ENCODE measurements at places on chromosomes 5 and 9. TPM values are rescaled to one million over a fixed set of nuclear protein-coding genes. Genes with fewer than 3 reads are reported as not detected.

IFNE gene
- not detected for polyA plus RNA-seq

NPDC1 gene
- polyA plus RNA-seq, result not detected

INSL6 gene
- 0.22 TPM for polyA plus RNA-seq

SPINK7 gene
- polyA plus RNA-seq, result not detected

GRIN3A gene
- 0.09 TPM for polyA plus RNA-seq

MAMDC2 gene
- polyA plus RNA-seq, result not detected

DND1 gene
- not detected for polyA plus RNA-seq

DNA sequence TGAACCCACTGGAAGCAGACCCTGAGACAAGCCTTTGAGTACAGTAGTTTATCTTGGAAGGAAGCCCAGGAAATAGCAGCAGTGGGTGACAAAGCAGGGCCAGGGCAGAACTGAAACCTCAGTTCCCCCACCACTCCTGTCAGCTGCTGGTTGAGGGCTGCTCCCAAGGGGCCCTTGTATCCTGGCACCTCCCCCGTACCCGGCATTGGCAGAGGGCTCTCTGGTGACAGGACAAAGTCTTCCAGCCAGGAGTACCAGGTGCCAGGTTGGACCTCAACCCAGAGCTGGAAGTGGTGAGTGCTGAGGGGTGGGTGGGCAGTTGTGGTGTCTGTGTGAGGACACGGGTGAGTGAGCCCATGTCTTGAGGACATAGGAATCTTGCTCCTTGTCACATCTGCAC lies 123.3 kb downstream of the PHF2 start:
- no peaks in the 10 kb centered on the region for H3K4me1 ChIP-seq
- DNase-seq, result no peak
- H3K4me3 ChIP-seq, result no peak overlapping the region

DNA sequence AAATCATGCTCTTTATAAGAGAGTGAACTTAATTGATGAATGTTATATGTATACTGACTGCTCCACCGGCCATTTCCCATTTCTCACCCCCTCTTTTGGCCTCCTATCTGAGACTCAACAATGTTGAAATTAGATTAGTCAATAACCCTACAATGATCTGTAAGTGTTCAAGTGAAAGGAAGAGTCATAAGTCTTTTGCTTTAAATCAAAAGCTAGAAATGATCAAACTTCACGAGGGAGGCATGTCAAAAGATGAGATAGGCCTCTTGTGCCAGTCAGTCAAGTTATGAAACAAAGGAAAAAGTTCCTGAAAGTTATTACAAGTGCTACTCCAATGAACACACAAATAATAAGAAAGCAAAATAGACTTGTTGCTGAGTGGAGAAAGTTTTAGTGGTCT lies 83.1 kb downstream of the NLN start:
- H3K27ac ChIP-seq, result no peak overlapping the region
- H3K4me3 ChIP-seq, result no peak overlapping the region

DNA sequence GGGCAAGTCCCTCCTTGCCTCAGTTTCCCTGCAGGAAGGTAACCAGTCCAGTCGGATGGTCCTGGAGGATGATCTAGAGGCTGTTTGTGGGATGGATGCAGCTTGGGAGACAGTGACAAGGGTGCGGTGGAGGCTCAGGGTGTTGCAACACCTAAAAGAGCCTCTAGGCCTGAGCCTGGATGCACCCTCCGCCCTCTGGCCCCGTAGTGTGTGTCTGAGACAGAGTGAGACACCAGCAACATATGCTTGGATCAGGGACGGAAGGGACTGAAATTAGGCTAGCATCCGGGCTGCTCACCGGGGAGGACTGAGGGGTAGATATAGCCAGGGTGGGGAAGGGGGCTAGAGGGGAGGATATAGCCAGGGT lies 1.1 kb downstream of the CRAT start:
- H3K4me1 ChIP-seq, result peaks cover 26% of the 10 kb centered on the region
- H3K36me3 ChIP-seq, result no peaks in the 10 kb centered on the region
- DNase-seq, result peak; percentile 11
- peak overlapping the region; percentile 44 for H3K27ac ChIP-seq

- DNase-seq, result no peak
- no peak overlapping the region for H3K27ac ChIP-seq
- H3K36me3 ChIP-seq, result no peaks in the 10 kb centered on the region
- H3K4me3 ChIP-seq, result no peak overlapping the region
- no peaks in the 10 kb centered on the region for H3K4me1 ChIP-seq
Observed at GRCh38 chr9:36284226-36284625, 26.0 kb upstream of the GNE start.

DNA sequence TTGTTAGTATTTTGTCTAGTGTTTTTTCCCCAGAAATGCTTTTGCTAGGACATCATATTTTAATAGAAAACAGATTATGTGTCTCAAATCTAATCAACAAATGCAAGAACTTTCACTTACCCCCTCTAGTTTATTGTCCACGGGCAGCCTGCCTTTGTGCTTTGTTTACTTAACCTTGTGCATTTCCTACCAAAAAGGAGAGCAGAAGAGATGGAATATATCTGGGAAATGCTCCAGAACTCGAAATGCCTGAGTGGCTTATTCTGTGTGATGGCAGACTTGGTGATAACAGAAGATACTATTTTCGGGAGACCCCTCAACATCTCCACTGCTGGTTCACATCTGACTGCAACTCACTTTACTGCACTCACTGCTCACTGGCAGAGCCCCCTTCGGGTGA lies 33.3 kb upstream of the SPDL1 start:
- peaks cover 69% of the 10 kb centered on the region for H3K27me3 ChIP-seq
- no peaks in the 10 kb centered on the region for H3K4me1 ChIP-seq
- no peaks in the 10 kb centered on the region for H3K36me3 ChIP-seq

DNA sequence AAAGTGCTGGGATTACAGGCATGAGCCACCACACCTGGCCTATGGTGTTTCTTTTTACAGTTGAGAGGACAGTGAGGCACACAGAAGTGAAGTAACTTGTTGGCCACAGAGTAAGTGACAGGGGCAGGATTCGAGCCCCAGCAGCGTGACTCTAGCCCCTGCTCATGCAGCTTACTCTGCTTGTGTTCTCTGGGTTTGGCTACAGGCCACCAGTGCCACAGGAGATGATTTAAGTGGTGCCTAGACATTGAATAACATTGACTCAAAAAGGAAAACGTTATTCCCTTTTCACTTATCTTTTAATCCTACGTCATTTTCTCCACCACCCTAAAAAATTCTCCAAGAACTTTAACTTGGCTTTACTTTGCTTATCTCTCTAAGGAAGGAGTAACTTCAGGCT lies 61.4 kb downstream of the SNX24 start:
- H3K36me3 ChIP-seq, result no peaks in the 10 kb centered on the region
- H3K27me3 ChIP-seq, result no peaks in the 10 kb centered on the region
- H3K27ac ChIP-seq, result no peak overlapping the region

DNA sequence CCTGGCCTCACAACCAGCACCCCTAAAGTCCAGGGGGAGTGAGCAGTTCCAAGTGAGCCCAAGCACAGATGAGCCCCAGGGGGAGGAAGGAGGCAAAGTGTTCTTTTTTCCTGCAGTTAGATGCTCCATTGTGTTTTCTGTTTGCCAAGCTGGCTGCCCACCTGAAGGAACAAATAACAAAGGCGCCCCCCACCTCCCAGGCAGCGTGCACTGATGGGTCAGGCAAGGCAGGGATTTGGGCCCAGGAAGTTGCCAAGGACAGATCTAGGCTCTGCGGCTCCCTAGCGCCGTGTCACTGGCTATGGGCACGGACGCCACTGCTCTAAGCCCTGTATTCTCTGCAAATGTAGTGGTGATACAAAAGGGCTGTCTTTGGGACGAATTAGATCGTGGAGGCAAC lies 21.8 kb downstream of the FGF1 start:
- H3K4me3 ChIP-seq, result no peak overlapping the region
- H3K4me1 ChIP-seq, result no peaks in the 10 kb centered on the region
- no peak overlapping the region for H3K27ac ChIP-seq
- DNase-seq, result no peak
- H3K27me3 ChIP-seq, result peaks cover 39% of the 10 kb centered on the region
- H3K36me3 ChIP-seq, result no peaks in the 10 kb centered on the region

DNA sequence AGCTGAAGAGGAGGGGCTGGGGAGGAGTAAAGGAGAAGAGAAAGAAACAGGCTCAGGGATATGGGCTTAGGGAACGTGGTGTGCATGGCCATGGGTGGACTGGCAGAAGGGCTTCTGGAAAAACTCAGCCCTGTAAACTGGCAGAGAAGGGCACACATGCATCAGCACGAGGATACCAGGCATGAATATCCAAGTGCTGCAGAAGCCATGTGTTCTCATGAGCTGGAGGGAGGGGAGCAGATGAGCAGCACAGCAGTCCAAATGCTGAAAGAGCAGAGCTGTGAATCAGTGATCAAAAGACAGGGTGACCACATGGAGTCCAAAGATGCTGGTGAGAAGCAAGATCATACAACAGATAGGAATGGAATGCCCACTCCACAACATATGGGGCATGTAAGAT lies 72.3 kb downstream of the SEMA5A start:
- H3K27ac ChIP-seq, result no peak overlapping the region
- peaks cover 16% of the 10 kb centered on the region for H3K36me3 ChIP-seq
- H3K4me3 ChIP-seq, result no peak overlapping the region
- no peaks in the 10 kb centered on the region for H3K27me3 ChIP-seq

- no peaks in the 10 kb centered on the region for H3K4me1 ChIP-seq
- H3K27me3 ChIP-seq, result peaks cover 15% of the 10 kb centered on the region
Observed at GRCh38 chr9:16246785-16247184, 623.7 kb downstream of the BNC2 start.

GRCh38 chr9:100756217-100756616 lies 178.3 kb downstream of the CAVIN4 start:
- H3K4me1 ChIP-seq, result no peaks in the 10 kb centered on the region
- H3K4me3 ChIP-seq, result no peak overlapping the region
- H3K36me3 ChIP-seq, result no peaks in the 10 kb centered on the region
- no peak overlapping the region for H3K27ac ChIP-seq
- DNase-seq, result no peak
- H3K27me3 ChIP-seq, result no peaks in the 10 kb centered on the region

- no peak overlapping the region for H3K27ac ChIP-seq
- no peaks in the 10 kb centered on the region for H3K4me1 ChIP-seq
- no peaks in the 10 kb centered on the region for H3K36me3 ChIP-seq
- no peak for DNase-seq
- H3K27me3 ChIP-seq, result no peaks in the 10 kb centered on the region
Observed at GRCh38 chr9:15724016-15724415, 171.2 kb downstream of the CCDC171 start.

- H3K27ac ChIP-seq, result peak overlapping the region; percentile 29
- H3K4me1 ChIP-seq, result peaks cover 65% of the 10 kb centered on the region
- H3K36me3 ChIP-seq, result no peaks in the 10 kb centered on the region
- H3K4me3 ChIP-seq, result peak overlapping the region; percentile 23
- peak; percentile 35 for DNase-seq
- no peaks in the 10 kb centered on the region for H3K27me3 ChIP-seq
Observed at GRCh38 chr9:110110154-110110553, 97.8 kb downstream of the C9orf152 start.

GRCh38 chr5:62413711-62414110 lies 1.1 kb downstream of the IPO11 start:
- no peaks in the 10 kb centered on the region for H3K36me3 ChIP-seq
- no peak for DNase-seq
- no peaks in the 10 kb centered on the region for H3K27me3 ChIP-seq
- peak overlapping the region; percentile 83 for H3K4me3 ChIP-seq

DNA sequence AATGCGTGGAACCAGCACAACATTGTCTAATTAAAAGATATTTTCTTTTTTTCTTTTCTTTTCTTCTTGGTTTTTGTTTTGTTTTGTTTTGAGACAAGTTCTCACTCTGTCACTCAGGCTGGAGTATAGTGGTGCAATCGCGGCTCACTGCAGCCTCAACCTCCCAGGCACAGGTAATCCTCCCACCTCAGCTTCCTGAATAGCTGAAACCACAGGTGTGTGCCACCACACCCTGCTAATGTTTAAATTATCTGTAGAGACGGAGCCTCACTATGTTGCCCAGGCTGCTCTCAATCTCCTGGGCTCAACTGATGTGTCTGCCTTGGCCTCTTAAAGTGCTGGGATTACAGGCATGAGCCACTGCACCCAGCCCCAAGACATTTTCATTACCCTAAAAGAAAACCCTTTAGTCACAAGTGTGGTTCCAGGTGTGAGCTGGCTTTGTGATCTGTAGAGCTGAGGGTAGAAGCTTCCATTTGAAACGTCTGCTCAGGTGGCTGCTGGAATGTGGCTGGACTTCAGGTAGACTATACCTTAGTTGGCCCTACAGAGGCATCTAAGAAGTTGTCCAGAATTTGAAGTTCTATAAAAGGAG lies 19.1 kb upstream of the NEK6 start:
- peak overlapping the region; percentile 5 for H3K4me3 ChIP-seq
- no peak for DNase-seq
- H3K27me3 ChIP-seq, result no peaks in the 10 kb centered on the region
- H3K4me1 ChIP-seq, result peaks cover 47% of the 10 kb centered on the region
- H3K27ac ChIP-seq, result peak overlapping the region; percentile 82

DNA sequence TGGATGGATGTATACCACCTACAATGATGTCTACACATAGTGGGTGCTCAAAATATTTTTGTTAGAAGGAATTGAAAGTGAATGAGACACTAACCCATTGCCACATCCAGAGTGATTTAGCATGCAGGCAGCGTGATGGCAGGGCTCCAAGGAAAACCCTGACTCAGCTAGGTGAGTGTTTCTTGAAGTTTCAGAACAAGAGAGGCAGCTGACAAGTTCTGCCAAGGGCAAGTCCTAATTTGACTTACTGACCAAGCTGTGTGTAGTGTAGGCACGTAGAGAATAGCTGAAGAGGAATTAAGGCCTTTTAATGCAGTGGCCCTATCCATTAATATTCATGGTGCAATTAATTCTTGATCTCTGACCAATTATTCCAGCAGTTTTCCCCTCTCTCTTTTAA lies 107.8 kb upstream of the ATP10B start:
- no peaks in the 10 kb centered on the region for H3K36me3 ChIP-seq
- H3K4me1 ChIP-seq, result no peaks in the 10 kb centered on the region
- H3K4me3 ChIP-seq, result no peak overlapping the region
- no peak for DNase-seq

DNA sequence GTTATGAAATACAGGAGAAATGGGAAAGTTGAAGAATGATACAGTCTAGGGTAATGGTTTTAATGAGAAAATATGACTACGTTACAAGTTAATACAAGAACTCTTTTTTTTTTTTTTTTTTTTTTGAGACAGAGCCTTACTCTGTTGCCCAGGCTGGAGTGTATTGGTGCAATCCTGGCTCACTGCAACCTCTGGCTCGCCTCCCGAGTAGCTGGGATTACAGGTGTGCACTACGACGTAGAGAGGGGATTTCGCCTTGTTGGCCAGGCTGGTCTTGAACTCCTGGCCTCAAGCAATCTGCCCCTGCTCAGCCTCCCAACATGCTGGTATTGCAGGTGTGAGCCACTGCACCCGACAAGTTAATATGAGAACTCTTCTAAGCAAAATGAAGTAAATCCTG lies 77.1 kb upstream of the SELENOP start:
- peaks cover 17% of the 10 kb centered on the region for H3K27me3 ChIP-seq
- DNase-seq, result no peak
- no peaks in the 10 kb centered on the region for H3K36me3 ChIP-seq
- H3K27ac ChIP-seq, result no peak overlapping the region
- no peak overlapping the region for H3K4me3 ChIP-seq

- peak overlapping the region; percentile 56 for H3K27ac ChIP-seq
- no peak overlapping the region for H3K4me3 ChIP-seq
- H3K27me3 ChIP-seq, result no peaks in the 10 kb centered on the region
Observed at GRCh38 chr9:129845373-129845772, 10.1 kb downstream of the USP20 start.

GRCh38 chr9:119877306-119877705 lies 508.1 kb upstream of the BRINP1 start:
- H3K4me1 ChIP-seq, result no peaks in the 10 kb centered on the region
- no peaks in the 10 kb centered on the region for H3K36me3 ChIP-seq
- DNase-seq, result no peak
- H3K27ac ChIP-seq, result no peak overlapping the region

GRCh38 chr5:112010475-112010874 lies 253.5 kb upstream of the NREP start:
- no peaks in the 10 kb centered on the region for H3K36me3 ChIP-seq
- H3K27me3 ChIP-seq, result no peaks in the 10 kb centered on the region
- no peak overlapping the region for H3K4me3 ChIP-seq
- H3K27ac ChIP-seq, result no peak overlapping the region
- H3K4me1 ChIP-seq, result no peaks in the 10 kb centered on the region
